ENCODE measurements at places on chromosomes 11 and 22.

GRCh38 chr11:94958121-94958696 is 15.1 kb downstream of the CWC15 start:
- no peak for DNase-seq

- no peak for DNase-seq
Observed at GRCh38 chr11:17238377-17238776, 30.6 kb upstream of the PIK3C2A start.

DNA sequence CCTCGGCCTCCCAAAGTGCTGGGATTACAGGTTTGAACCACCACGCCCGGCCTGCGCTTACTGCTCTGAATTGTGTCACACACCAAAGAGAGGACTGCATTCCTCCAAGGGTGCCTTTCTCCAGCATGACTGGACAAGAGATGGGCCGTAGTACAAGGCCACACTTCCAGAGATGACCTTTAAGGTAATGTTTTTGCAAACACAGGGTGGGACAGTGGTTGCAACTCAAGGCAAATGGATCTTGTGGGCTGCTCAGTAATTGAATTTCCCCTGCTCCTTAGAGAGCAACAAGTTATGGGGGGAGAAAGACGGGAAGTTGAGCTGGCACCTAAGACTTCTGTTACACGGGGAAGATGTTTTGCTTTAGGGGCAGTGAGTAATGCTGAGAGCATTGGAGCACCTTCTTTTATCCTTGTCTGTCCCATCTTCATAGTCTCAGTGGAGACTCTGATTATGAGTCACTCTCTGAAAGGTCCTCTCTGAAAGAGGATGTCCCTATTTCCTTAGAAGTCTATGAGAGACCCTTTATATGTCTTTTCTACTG is 66.3 kb downstream of the C11orf91 start:
- DNase-seq, result no peak

- no peak for DNase-seq
Observed at GRCh38 chr11:126870021-126870420, 130.5 kb downstream of the KIRREL3 start.

GRCh38 chr11:70733327-70734325 is 335.3 kb downstream of the CTTN start:
- no peak for DNase-seq

DNA sequence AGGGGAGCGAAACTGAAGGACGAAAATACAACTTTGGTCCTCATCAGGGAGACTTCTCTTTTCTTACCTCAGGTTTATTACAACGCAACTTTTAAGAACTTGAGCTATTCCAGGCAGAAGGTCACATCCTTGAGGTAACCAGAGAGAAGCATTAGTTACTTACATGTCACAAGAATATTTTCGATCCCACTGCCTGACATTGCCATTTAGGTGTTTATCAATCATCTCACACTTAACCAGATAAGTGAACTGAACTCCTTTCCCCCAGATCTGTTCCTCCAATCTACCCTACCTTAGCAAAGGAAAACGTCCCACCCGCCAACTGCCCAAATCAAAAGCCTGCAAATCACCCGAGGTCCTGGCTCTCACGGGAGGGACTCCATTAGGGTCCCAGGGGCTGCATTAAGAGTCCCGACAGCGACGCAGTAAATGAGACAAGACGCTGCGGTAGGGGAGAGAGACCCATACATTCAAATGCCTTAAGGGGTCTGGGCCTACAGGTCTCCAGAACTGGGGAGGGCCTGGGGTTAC is 734 bp downstream of the ZNF280B start:
- no peak for DNase-seq

GRCh38 chr11:63598556-63598955 is 15.7 kb downstream of the PLAAT3 start:
- no peak for DNase-seq

- no peak for DNase-seq
Observed at GRCh38 chr11:133843454-133843987, 1.8 kb downstream of the SPATA19 start.
